Thoracic aorta (tissue), 2 donors: ENCODE measurements at places on chromosomes 6 and 20. TPM values are rescaled to one million over a fixed set of nuclear protein-coding genes. Genes with fewer than 3 reads are reported as not detected.
A peak's percentile ranks its signal among the peaks of the same experiment; 100 is the strongest.

The CALHM5 gene
- total RNA-seq: 14.0 TPM

DNA sequence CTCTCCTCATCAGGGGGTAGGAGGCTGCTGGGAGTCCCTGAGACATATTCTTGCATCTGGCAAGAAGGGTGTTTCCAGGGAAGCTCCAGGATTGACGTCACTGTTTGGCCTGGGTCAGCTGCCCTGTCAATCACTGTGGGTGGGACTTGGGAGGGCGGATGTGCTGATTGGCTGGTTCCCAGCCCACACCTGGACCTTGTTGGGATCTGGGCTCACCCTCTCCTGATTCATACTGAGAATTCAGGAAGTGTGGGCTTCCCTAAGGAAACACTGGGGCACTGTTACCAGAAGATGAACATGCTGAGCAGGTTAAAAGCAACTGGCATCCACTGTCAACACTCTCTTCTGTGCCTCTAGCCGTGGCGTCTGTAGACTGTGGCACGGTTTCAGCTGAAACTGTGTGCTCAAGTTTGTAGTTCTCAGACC lies 36.5 kb downstream of the CDH26 start:
- no peaks in the 10 kb centered on the region for H3K27me3 ChIP-seq
- no peak overlapping the region for H3K27ac ChIP-seq
- no peak for DNase-seq
- peak overlapping the region; percentile 43 for H3K4me3 ChIP-seq
- no peaks in the 10 kb centered on the region for H3K4me1 ChIP-seq
- no peaks in the 10 kb centered on the region for H3K36me3 ChIP-seq

DNA sequence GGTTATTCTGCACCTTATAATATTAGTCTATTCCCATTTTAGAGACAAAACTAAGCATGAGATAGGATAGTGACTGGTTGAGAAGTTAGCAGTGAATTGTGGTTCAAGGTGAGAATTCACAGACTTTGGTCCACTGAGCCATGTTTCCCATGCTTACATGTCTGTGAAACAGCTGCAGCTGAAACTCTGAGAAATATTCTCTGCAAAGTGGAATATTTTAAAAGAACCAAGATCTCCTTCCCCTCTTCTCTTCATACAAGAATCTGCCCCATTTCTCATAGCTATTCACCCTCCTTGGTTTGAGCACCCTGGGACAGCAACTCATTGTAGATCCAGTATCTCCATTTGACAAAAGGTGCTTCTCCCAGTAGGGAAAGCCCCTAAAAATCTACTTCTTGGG lies 70.2 kb upstream of the TMEM170B start:
- no peaks in the 10 kb centered on the region for H3K36me3 ChIP-seq
- DNase-seq: no peak
- H3K27me3 ChIP-seq: no peaks in the 10 kb centered on the region
- H3K27ac ChIP-seq: no peak overlapping the region
- no peak overlapping the region for H3K4me3 ChIP-seq
- H3K4me1 ChIP-seq: no peaks in the 10 kb centered on the region

DNA sequence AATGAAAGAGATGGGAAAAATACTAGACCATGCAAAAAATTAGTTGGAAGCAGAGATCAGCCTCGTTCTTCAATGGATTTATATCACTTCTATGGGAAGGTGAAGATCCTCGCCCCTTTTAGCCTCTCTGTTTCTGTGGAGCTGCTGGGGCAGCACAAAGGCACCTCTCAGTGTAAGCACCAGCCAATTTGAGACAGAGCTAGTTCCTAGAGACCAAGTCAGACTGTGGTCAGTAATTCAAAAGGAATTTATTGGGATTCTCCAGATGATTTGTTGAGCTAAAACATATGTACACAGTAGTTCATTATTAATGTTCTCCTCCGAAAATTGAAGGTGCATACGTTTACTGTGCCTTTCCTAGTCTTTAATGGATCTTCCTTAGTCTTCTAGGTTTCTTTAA lies 42.4 kb downstream of the SCGN start:
- DNase-seq: no peak
- H3K4me1 ChIP-seq: no peaks in the 10 kb centered on the region
- H3K27ac ChIP-seq: no peak overlapping the region
- no peak overlapping the region for H3K4me3 ChIP-seq
- H3K27me3 ChIP-seq: no peaks in the 10 kb centered on the region
- no peaks in the 10 kb centered on the region for H3K36me3 ChIP-seq

DNA sequence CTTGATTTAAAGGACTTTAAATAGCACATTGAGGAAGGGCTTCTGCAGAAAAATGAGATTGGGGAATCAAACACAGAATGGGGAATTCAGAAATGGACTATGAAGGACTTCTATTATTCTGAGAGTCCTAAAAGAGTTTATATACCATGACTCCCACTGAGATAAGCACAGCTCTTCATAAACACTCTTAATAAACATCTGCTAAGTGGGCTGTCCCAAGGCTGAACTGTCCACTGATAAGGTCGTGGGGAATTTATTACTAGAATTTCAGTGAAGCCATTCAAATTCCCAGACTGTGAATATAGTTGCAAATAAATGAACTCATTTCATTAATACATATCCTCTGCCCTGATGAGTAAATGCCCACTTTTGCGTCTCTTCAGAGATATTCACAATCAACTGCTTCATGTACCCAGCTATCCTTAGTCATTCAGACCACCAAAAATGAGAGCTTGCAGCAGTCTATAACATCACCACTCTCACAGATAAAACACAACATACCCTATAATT lies 468.2 kb upstream of the RUNX2 start:
- no peaks in the 10 kb centered on the region for H3K36me3 ChIP-seq
- no peak overlapping the region for H3K27ac ChIP-seq
- H3K27me3 ChIP-seq: no peaks in the 10 kb centered on the region
- no peaks in the 10 kb centered on the region for H3K4me1 ChIP-seq
- H3K4me3 ChIP-seq: no peak overlapping the region

The JPH2 gene
- total RNA-seq: 169 TPM

The CHRNA4 gene
- not detected for total RNA-seq

The RAET1E gene
- not detected for total RNA-seq

The BCAS4 gene
- total RNA-seq: 7.7 TPM

- DNase-seq: no peak
- no peaks in the 10 kb centered on the region for H3K27me3 ChIP-seq
- no peak overlapping the region for H3K4me3 ChIP-seq
- no peaks in the 10 kb centered on the region for H3K4me1 ChIP-seq
- H3K36me3 ChIP-seq: no peaks in the 10 kb centered on the region
These were observed 56.6 kb downstream of the MMUT start for GRCh38 chr6:49406250-49406970.

DNA sequence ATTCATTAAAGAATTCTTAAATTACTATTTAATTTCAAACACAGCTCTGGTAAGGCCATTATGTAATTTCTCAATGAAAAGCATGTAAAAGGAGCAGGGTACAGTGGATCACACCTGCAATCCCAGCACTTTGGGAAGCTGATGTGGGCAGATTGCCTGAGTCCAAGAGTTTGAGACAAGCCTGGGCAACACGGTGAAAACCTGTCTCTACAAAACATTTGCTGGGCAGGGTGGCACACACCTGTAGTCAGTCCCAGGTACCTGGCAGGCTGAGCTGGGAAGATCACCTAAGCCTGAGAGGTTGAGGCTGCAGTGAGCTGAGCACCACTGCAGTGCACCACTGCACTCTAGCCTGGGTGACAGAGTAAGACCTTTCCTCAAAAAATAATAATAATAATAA lies 37.4 kb downstream of the MDN1 start:
- peaks cover 43% of the 10 kb centered on the region for H3K36me3 ChIP-seq
- no peak overlapping the region for H3K4me3 ChIP-seq
- no peak overlapping the region for H3K27ac ChIP-seq
- H3K27me3 ChIP-seq: no peaks in the 10 kb centered on the region
- H3K4me1 ChIP-seq: no peaks in the 10 kb centered on the region

- H3K4me1 ChIP-seq: no peaks in the 10 kb centered on the region
- no peak overlapping the region for H3K27ac ChIP-seq
- no peak overlapping the region for H3K4me3 ChIP-seq
- H3K36me3 ChIP-seq: no peaks in the 10 kb centered on the region
- H3K27me3 ChIP-seq: no peaks in the 10 kb centered on the region
- DNase-seq: no peak
These were observed 181.7 kb downstream of the WDR27 start for GRCh38 chr6:169520104-169520503.

- H3K36me3 ChIP-seq: no peaks in the 10 kb centered on the region
- DNase-seq: peak; percentile 54
- no peak overlapping the region for H3K27ac ChIP-seq
- no peaks in the 10 kb centered on the region for H3K27me3 ChIP-seq
- H3K4me3 ChIP-seq: peak overlapping the region; percentile 76
These were observed 50.9 kb upstream of the EZR start for GRCh38 chr6:158869826-158870648.

- peaks cover 6% of the 10 kb centered on the region for H3K4me1 ChIP-seq
- no peaks in the 10 kb centered on the region for H3K36me3 ChIP-seq
These were observed 12.0 kb downstream of the ZCCHC3 start for GRCh38 chr20:309306-309840.
